ENCODE measurements at places on chromosomes 12 and 14. TPM values are rescaled to one million over a fixed set of nuclear protein-coding genes. Genes with fewer than 3 reads are reported as not detected.

DNA sequence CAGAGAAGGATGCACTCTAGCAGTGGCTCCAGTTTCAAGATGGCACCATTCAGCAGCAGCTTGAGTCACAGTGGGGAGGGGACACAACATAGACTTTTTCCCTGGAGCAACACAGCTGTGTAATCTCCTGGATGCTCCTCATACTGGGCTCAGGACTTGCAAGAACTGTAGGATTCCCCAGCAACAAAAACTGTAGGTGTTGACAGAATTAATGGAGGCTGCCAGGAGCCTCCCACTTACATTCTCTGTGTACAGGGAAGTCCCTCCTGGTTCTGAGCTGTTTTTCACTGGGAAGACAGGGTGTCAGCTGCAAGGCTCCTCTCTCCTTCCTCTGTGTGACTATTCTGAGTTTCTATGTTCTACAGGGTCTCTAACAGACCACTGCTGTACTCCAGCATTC, 217.9 kb downstream of the KIF21A start:
- DNase-seq: no peak

- DNase-seq: no peak
These were observed 64.0 kb downstream of the MON2 start for GRCh38 chr12:62530596-62530995.

GRCh38 chr14:57478050-57478449, 15.6 kb downstream of the CCDC198 start:
- DNase-seq: no peak

- no peak for DNase-seq
These were observed 24.1 kb upstream of the SRGAP1 start for GRCh38 chr12:63820427-63820826.

DNA sequence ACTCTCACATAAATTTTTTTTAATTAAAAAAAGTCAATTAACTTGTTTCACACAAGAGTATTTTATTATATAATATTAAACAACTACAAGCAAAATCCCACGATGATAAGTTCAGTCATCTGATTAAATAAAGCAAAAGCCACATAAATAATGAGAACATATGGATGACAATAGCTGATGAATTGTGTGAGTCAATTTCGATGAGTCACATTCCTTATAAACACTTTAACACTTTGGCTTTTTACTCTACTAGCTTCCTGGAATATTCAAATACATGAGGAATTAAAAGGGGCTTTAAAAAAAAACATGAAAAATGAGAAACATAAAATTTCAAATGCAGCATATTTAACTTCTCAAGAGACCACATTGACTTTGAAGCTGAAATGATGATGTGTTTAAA, 95.3 kb downstream of the BCAT1 start:
- DNase-seq: no peak

GRCh38 chr14:39680777-39681176, 248.5 kb upstream of the FBXO33 start:
- no peak for DNase-seq

DNA sequence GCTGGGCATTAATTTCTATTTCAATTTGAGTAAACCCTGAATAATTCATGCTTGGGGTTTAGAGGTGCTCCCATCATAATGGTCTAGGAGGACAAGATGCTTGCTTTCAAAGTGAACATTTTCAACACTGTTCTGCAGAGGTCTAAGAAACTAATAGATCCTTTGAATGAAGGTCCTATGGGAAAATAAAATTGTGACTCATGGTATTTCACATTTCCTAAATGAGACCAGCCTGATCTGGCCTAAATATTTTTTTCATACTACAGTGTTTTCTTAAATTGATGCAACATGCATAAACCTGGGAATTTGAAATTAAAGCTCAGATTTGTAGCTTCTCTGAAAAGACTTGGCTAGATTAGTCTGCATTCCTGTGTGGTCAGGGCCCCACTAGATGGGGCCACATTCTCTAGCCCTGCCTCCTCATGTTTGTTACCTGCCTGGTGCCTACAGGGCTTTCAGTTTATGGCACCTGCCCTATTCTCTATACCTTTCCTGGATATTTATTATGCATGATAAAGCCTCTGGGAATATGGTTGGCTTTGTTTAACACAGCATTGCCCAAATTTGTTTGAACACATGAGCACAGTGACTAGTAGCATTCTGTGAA, 112.7 kb downstream of the METTL25 start:
- DNase-seq: no peak

DNA sequence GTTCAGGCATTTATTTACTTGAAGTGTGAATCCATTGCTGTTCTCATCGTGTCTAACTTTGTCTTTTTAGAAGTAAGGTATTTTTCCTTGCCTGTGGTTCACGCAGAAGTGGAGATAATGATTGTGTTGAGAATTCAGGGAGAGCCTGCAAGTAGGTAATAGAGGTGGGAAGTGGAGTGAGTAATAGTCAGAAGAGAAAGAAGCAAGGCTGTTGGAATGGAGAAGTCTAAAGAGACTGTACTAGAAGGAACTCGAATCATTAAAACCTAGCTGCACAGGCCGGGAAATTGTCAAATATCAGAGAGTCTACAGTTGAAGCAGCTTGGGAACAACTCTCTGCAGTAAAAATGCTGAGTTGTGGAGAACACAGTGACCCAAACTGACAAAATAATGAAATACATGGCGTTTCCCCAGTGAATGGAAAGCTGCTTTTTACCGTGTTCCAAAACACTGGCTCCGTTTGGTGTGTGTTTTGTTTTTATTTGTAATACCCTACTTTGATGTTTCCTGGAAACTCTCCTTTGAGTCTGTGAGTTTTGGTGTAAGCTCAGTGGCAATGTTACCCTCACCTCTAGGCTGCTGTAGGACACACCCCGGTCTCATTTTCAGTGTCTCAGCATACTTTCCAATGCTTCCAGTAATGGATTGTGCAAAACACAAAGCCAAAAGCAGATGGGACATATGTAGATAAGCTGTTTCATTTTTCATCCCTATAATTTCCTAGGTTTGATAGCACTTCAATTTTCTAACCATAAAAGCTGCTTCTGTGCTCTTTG, 146.6 kb downstream of the CRADD start:
- no peak for DNase-seq

GRCh38 chr14:21072781-21073339, 2.8 kb downstream of the ARHGEF40 start:
- no peak for DNase-seq

DNA sequence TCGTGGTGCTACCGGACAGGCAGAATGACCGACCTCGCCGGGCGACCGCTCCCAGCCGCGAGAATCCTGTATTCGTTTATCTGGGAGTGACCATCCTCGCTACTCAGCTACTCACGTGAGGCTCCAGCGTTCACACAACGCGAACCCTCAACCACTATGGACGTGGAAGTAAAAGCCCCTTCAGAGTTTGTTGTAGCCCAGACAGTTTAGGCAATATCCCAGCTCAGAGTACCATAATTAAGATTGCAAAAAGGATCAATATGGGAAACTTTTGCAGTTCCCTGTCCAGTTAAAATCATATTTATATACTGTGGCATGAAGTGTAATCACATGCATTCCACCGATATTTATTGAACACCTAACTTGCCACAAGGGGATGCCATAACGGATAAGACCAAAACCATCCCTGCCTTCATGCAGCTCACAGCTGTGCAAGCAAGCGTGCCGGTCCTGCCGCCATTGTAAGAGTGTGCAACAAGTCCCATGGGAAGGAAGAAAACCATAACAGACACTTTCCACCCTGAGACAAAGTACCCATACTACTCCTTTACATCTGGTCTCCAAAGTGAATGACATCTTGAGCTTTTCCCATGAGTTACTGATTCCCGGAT, 938 bp upstream of the MAX start:
- no peak for DNase-seq

- DNase-seq: no peak
These were observed 175.1 kb upstream of the SLC38A2 start for GRCh38 chr12:46547421-46548354.

DNA sequence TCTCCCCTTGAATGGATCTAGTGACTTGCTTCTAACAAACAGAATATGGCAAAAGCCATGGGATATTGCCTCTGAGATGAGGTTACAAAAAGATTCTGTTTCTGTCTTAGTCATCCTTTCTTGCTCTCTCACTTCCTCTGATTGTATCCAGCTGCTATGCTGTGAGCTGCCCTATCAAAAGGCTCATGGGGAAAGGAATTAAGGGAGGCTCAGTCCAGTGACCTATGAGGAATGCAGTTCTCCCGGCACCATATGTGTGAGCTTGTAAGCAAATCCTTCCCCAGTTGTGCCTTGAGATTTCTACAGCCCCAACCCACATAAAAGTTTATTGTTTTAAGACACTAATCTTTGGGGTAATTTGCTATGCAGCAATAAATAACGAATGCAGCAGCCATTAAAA, 183.1 kb downstream of the KLHL28 start:
- no peak for DNase-seq

DNA sequence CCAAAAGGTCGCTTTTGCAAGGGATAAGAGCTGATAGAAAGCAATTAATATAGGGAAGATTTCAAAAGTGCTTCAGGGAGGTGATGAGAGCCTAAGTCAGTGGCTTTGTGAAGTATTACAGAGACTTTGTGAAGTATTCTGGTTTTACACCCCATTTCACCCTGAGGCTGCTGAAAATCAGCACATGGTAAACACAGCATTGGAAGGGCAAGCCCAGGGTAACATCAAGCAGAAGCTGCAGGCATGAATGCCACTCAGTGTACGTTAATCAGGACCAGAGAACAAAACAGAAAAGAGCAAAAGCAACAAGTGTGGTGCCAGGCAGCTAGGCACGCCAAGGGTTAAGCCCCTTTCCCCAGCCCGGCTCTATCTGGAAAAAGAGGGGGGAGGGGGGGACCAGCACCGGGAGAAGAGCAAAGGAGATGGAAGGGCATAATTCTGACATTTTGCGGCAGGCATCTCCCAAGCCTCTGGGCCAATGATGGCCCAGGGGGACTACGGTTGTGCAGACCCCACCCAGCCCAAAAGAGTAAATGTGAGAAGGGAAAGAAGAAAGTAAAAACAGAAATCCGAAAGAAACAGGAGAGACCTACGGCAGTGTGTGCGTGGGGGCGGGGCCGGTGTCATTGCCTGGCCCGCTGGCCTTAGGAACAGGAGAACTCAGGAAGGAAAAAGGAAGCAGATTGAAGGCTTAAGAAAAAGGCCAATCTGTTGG, 58.9 kb downstream of the DHRS2 start:
- DNase-seq: no peak

DNA sequence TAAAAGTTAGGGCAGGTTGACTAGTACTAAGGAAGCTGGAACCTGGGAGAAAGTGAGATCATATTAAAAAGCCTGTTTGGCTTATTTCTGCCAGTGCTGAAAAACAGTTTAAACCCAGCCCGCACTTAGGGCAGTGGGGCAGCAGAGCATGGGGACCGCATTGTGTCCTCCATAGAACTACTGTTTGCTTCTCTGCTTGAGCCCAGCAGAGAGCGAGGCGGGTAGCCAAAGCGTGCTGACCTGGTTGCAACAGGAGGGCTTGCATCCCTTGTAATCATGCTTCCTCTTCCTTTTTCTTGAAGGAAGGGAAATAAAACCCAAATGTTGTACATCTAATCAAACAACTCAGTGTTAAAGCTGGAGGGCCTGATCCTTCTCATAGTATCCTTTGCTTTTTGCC, 82.5 kb upstream of the HOXC13 start:
- DNase-seq: no peak

DNA sequence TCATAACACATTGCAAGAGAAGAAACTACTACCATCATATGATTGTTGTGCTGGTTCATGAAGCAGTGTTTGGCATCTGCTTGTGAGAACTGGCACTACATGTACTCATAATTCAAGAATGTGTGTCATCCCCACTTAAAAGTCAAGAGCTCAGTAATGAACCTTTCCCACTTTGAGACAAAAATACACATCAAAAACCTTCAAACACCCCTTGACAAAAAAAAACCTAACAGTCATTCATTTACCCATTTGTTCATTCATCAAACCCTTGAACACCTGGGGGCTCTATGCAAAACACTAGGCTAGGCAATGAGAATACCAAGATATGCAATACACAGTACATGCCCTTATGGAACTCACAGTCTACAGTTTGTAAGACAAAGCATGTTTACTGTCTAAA, 40.0 kb downstream of the KIF21A start:
- no peak for DNase-seq

DNA sequence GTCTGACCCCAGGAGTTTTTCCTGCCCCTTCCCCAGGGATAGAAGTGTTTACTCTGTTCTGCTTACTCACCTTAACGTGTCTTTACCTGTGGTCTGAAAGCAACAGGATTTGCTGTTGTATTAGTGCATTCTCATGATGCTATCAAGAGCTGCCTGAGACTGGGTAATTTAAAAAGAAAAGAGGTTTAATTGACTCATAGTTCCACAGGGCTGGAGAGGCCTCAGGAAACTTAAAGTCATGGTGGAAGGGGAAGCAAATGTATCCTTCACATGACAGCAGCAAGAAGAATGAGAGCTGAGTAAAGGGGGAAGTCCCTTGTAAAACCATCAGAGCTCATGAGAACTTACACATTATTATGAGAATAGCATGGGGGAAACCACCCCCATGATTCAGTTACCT, 240.4 kb downstream of the SNAPC1 start:
- DNase-seq: no peak

GRCh38 chr14:51207621-51208020, 32.4 kb upstream of the TMX1 start:
- DNase-seq: no peak

Gene GPR162
- total RNA-seq: 1.3 TPM

Gene FLRT2
- 1.7 TPM for total RNA-seq

Gene TMEM132C
- total RNA-seq: 0.10 TPM

Gene MIPOL1
- 2.8 TPM for total RNA-seq

Gene RNASE2
- total RNA-seq: 0.33 TPM

Gene PLEK2
- total RNA-seq: 10.7 TPM

Gene C12orf42
- total RNA-seq: not detected

Data from left lobe of liver (tissue), 2 donors.